ENCODE measurements at places on chromosomes 5 and 9.
A peak's percentile ranks its signal among the peaks of the same experiment; 100 is the strongest.

- no peak for DNase-seq
These were observed 34.7 kb downstream of the DIMT1 start for GRCh38 chr5:62369039-62369438.

- DNase-seq: no peak
These were observed 54.6 kb upstream of the ABCA1 start for GRCh38 chr9:104982543-104982942.

DNA sequence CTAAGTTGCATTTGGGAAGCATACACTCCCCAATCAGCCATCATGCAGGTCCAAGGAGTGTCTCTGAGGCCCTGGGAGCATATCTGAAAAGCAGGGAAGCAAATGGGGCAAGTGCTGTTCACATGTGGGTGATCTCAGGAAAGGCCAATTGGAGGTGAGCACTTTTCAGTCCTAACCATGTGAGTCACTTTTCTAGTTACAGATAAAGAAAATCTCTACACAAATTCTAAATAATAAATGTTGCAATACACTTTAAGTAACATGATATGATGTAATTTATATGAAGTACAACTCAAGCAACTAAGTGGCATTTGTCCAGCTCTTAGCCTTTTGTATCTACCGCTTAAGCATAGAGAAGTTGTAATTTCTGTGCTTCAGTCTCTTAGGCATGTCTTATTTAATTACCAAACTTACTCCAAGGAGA, 18.4 kb downstream of the ADAMTS16 start:
- DNase-seq: no peak

GRCh38 chr5:3475674-3476073, 120.0 kb upstream of the IRX1 start:
- no peak for DNase-seq

GRCh38 chr9:91837981-91838731, 111.9 kb downstream of the ROR2 start:
- DNase-seq: no peak

GRCh38 chr5:165525271-165525670, 2019.9 kb downstream of the MAT2B start:
- DNase-seq: no peak

DNA sequence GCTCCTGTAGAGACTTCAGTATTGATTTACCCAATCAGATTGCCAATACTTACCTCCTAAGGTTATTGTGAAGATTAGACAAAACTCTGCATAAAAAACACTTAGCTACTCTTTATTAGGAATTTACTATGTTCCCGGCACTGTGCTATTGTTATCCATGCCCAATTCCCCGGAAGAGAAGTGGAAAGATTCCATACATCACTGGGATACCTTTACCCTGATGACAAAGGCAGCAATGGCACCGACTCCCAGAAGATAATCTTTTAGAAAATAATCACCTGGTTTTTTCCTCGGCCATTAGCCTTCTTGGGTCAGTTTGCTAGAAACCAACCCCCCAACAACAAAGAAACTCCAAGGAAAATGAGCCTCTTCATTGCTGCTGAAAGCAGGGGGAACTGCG, 226.0 kb downstream of the SNX18 start:
- DNase-seq: no peak

DNA sequence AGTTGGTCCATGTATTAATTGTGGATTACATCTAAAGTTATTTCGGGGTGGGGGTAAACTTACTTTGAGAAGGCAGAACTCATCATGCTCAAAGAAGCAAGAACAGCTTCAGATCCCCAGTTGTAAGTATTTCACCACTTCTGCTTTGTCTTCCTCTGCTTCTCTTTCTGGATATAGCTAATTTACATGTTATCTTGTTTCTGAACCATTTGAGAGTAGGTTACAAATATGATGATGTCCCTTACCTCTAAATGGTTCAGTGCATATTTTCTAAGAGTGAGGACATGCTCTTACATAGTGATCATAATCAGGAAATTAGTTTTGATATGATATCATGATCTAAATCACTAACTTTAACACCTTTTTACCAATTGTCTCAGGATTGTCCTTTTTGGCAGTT, 11.9 kb downstream of the TRIO start:
- DNase-seq: no peak

DNA sequence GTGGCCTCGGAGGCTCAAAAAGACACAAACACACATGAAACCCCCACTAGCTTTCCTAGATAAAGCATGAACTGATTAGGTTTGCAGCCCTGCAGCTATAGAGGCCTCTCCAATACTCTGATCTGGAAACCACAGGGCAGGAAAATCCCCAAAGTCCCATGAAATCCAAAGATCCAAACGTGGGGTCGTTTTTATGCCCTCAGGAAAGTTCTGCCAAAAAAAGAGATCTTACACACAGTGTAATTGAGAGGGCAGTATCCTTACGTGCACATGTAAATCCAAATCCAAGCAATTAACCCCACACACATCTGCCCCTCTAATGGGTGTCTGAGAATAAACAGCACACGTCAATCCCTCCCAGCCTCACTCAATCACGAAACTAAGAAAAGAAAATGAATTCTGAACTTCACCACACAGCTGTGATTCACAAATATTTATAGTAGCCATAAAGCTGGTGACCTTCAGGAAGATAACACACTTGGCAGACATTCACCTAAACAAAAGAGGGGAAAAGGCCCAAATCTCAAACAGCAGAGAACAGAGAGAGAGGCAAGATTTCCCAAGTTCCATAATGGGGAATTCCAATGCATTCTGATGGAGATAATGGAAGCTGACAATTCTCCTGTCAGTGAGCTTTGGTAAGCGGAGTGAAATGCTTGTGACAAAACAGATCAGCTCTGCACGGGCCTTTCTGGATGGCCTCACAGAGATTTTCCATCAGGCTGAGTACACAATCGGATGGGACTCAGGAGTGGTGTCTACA, 114.2 kb downstream of the SEMA5A start:
- no peak for DNase-seq

- DNase-seq: no peak
These were observed 978 bp upstream of the UBE2B start for GRCh38 chr5:134370311-134370870.

GRCh38 chr5:153539983-153540382, 49.5 kb downstream of the GRIA1 start:
- no peak for DNase-seq

- DNase-seq: no peak
These were observed 19.0 kb upstream of the FER start for GRCh38 chr5:108728566-108729241.

GRCh38 chr5:52863715-52864290, 76.1 kb downstream of the ITGA1 start:
- no peak for DNase-seq

DNA sequence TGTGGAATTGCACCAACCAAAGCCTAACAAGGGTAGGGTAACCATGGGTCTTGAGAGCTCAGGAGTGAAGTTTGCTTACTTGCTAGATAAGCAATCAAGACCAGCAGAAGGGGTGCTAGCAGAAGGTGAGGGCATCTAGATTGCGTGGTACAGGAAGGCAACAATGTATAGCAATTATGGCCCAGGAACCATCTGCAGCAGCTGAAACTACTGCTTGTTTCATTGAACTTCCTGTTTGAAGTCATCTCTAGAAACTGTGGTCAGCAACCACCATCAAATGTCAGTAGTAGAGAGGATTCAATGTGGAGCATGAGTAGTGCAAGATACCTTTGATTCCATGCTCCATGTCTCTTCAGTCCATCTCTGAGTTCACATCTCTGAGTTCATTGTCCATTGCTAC, 462.1 kb upstream of the GRAMD2B start:
- no peak for DNase-seq

DNA sequence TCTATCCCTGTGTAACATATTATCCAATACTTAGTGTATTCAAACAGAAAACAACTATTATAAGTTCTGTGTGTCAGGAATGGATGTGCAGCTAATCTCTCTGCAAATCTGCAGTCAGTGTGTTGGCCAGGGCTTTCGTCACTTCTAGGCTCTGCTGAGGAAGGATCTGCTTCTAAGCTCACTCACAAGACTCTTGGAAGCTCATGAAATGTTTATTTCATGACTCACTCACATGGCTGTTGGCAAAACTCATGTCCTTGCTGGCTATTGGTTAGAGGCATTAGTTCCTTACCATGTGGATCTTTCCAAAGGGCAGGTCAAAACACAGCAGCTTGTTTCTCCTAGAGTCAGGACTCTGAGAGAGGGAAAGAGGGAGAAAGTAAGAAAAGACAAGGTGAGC, 367.4 kb upstream of the SMARCA2 start:
- DNase-seq: no peak

DNA sequence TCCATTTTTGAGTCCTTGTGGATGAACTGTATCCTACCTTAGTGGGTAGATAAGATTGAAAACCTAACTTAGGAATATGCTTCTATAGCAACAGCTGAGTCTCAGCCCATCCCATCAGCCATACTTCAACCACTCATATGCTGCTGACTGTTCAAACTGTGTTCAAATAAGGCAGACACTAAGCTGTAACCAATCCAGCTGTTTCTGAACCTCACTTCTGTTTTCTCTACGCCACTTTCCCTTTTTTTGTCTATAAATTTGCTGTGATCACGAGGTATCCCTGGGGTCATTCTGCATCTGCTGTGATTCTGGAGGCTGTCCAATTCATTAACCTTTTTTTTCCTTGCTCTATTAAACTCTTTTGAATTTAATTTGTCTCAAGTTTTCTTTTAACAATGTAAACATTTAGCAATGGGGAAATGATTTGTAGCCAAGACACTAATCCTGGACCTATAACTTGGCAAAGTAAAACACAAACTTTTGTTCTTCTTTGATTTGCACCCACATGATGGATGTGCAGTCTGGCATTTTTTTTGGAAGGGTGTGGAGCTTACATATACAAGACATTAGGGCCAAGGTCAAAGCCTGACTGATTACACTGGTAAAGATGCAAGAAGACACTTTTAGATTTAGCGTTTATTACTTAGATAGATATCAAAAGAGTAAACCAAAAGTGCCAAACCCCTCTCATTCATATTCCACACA, 14.9 kb upstream of the SCGB3A2 start:
- DNase-seq: no peak

DNA sequence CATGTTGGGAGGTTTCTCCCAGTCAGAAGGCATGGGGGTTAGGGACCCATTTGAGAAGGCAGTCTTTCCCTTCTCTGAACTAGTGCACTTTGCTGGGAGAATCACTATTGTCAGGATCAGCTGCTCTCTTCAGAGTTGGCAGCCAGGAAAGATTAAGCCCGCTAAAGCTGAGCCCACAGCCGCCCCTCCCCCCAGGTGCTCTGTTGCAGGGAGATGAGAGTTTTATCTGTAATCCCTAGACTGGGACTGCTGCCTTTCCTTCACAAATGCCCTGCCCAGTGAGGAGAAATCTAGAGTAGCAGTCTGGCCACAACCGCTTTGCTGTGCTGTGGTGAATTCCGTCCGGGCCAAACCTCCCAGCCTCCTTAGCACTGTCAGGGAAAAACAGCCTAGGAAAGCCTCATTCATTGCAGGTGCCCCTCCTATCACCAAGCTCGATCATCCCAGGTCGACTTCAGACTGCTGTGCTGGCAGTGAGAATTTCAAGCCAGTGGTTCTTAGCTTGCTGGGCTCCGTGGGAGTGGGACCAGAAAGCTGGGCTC, 69.8 kb downstream of the CNTLN start:
- DNase-seq: no peak

DNA sequence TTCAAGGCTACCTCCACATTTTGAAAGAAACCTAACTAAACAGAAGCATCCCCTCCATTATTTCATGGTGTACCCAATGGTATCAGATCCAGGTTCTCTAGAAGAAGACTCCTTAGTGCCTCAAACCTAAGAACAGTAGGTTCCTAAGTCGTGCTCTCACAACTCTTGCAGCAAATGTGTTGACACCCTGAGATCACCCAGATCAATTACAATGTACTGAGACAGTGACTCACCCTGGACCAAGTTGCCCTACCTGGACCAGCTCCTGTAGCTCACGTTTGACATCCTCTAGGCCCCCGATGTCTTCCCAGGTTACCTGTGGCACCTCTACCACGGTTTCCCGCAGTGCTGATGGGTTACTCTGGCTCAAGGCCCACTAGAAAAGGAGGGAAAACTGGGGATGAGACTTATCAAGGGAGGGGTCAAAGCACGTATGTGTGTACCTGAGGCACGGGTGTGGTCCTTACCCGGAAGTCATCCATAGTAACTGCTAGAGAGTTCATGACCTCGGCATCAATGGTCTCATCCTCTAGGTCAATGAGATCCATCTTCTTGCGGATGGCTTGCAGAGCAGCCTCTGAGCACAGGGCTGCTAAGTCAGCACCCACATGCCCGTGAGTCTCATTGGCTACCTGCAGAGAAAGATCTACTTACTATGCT, 11.7 kb downstream of the VCP start:
- no peak for DNase-seq

DNA sequence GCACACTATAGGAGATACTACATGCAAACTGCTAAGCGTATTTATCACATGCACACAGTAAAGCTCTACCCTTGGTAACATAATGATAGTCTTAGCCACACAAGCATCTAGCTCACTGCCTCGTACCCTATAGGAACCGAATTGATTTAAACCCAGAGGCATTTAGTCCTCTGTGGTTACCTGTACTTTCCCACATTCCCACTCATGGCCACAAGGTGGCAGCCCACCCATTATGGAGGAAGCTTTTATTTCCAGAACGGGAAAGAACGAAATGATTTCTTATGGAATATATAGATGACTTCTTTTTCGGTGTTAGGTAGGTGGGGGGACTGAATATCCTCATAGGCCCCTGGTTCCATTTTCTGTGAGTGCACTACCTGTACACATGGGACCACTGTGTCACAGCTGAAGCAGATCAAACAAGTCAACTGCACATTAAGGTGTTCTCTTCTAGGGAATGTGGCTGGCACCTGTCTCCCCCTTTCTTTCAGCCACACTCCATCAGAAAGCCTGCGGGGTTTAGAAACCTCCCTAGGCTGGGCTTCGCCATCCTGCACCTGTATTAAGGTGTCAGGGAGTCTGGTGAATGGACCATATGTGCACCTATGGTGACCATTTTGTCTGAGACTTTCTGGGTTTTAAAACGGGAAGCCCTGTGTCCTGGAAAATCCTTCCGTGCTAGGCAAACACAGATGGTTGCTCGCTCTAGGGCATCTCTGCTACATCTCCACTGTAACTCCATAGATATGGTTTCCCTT, 313.2 kb downstream of the SLIT3 start:
- DNase-seq: peak; percentile 81

- DNase-seq: no peak
These were observed 84.9 kb downstream of the KIF4B start for GRCh38 chr5:155098433-155098832.

DNA sequence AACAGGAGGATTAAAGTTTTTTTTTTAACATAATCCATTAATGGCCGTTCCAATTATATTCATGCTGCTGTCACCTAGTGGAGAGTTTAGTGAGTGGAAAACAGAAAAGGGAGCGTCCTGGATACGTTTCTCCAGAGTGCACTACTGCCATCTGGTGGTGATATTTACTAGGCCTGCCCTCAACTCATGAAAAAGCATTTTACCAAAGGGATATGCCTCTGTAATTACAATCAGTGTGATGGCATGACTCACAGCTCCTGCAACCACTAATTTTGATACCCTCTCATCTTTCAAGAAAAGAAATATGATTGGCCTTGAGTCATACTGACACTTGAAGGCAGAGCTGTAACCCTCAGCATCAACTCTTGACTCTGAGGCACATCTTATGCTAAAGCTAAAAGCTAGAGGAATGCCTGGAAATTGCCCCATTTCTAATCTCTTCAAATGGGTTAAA, 20.1 kb downstream of the MINAR2 start:
- peak; percentile 73 for DNase-seq

GRCh38 chr9:8826281-8826680, 1026.7 kb upstream of the DMAC1 start:
- DNase-seq: no peak

All from type B pancreatic cell (in vitro differentiated cells).